ENCODE measurements at places on chromosomes 7 and 10.

DNA sequence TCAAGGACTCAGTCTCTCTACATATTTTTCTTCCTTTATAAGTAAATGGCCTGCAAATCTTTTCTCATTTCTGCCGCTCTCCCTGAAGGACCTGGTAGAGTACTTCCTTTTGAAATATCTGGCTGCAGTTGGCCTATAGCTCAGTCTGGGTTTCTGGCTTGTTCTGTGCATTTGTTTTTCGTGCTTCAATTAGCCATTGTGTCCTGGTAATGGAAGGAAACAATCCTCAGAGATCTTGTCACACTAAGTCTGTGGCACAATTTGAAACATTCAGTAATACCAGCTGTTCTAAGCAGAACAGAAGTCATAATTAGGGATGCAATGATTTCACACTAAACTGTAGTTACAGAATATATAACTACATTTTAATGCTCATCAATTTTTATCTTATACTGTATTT is 545.0 kb downstream of the NRG3 start:
- no peak overlapping the region for H3K4me3 ChIP-seq
- no peaks in the 10 kb centered on the region for H3K4me1 ChIP-seq
- H3K27ac ChIP-seq, result no peak overlapping the region
- no peaks in the 10 kb centered on the region for H3K27me3 ChIP-seq

DNA sequence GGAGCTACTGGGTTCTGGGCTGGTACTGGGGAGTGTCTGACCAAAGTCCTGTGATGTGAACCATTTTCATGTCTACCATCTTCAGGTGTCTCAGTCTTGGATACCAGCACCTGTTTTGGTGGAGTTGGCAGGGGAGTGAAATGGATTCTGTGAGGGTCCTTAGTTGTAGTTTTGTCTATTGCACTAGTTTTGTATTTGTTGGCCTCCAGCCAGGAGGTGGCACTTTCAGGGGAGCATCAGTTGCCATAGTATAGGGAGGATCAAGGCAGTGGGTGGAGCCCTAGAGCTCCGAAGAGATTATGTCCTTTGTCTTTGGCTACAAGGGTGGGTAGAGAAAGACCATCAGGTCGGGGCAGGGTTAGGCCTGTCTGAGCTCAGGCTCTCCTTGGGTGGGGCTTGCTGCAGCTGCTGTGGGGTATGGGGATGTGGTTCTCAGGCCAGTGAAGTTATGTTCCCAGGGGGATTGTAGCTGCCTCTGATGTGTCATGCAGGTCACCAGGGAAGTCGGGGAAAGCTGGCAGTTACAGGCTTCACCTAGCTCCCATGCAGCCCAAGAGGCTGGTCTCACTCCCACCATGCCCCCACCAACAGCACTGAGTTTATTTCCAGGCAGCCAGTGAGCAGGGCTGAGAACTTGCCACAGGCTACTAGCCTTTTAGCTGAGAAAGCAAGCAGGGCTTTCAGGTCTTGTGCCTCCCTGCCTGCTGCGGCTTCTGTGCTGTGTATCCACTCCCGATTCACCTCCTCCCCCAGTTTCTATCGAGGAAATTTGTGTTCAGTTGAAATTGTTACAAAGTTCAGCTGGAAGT is 153.1 kb downstream of the ZNF365 start:
- no peaks in the 10 kb centered on the region for H3K4me1 ChIP-seq
- H3K27me3 ChIP-seq, result no peaks in the 10 kb centered on the region
- no peak overlapping the region for H3K4me3 ChIP-seq
- H3K36me3 ChIP-seq, result no peaks in the 10 kb centered on the region

- H3K4me1 ChIP-seq, result no peaks in the 10 kb centered on the region
- no peak overlapping the region for H3K4me3 ChIP-seq
- H3K27ac ChIP-seq, result no peak overlapping the region
- no peak for DNase-seq
These were observed 153.8 kb upstream of the PLXNA4 start for GRCh38 chr7:132730105-132730504.

DNA sequence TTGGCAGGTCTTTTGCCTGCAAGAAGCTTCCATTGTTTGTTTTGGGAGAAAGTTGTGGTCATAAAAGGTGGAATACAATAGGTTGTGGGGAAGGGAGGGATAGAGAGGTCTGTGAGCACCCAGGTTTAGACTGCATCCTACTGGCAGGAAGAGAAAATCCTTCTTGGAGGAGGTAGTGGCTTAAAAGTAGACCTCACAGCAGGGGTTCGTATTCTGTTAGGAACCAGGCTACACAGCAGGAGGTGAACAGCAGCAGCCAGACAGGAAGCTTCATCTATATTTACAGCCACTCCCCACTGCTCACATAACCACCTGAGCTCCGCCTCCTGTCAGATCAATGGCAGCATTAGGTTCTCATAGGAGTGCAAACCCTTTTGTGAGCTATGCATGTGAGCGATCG is 245.3 kb downstream of the NSUN6 start:
- H3K27ac ChIP-seq, result no peak overlapping the region
- H3K4me1 ChIP-seq, result no peaks in the 10 kb centered on the region
- no peaks in the 10 kb centered on the region for H3K36me3 ChIP-seq
- no peaks in the 10 kb centered on the region for H3K27me3 ChIP-seq
- DNase-seq, result no peak
- H3K4me3 ChIP-seq, result no peak overlapping the region

- H3K36me3 ChIP-seq, result no peaks in the 10 kb centered on the region
- H3K27ac ChIP-seq, result no peak overlapping the region
- no peaks in the 10 kb centered on the region for H3K27me3 ChIP-seq
- no peaks in the 10 kb centered on the region for H3K4me1 ChIP-seq
These were observed 98.3 kb downstream of the CDH23 start for GRCh38 chr10:71494980-71495381.

GRCh38 chr7:129493555-129493954 is 8.8 kb upstream of the SMKR1 start:
- H3K27ac ChIP-seq, result no peak overlapping the region
- no peaks in the 10 kb centered on the region for H3K36me3 ChIP-seq

- DNase-seq, result peak; percentile 50
- H3K27me3 ChIP-seq, result peaks cover 21% of the 10 kb centered on the region
- H3K27ac ChIP-seq, result peak within 1 kb of the TSS; percentile 74
- peak within 1 kb of the TSS; percentile 53 for H3K4me3 ChIP-seq
- no peaks in the 10 kb centered on the region for H3K4me1 ChIP-seq
- no peaks in the 10 kb centered on the region for H3K36me3 ChIP-seq
These were observed at the start of gene SFMBT2 for GRCh38 chr10:7410862-7411670. SFMBT2 (minus strand) TSS chr10:7411034; CDS start chr10:7381898, 29,136 bp downstream.

- H3K36me3 ChIP-seq, result no peaks in the 10 kb centered on the region
- DNase-seq, result no peak
- H3K27me3 ChIP-seq, result no peaks in the 10 kb centered on the region
- H3K27ac ChIP-seq, result peak overlapping the region; percentile 92
- H3K4me1 ChIP-seq, result peaks cover 18% of the 10 kb centered on the region
These were observed 672 bp downstream of the GTPBP4 start for GRCh38 chr10:988667-989545.

DNA sequence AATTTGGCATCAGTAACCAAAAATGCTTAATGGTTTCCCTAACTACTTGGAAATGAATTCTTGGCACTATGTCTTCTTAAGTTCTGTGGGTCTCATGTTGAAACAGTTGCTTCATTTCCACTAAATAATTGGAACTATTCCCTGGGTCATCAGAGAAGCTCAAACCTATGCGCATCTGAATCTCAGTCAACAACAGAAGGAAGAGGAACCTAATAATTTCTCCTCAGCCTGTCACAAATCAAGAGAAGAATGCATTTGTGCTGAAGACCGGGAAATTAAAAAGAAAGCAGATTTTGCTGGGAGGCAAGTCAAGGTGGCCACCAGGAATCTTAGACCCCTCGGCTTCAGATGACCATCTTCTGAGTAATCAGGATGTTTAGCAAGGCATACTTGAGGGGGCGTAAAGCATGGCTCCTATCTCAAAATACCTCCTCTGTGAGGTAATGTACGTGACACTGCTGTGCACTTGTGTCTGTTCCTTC is 41.4 kb downstream of the TOMM7 start:
- no peaks in the 10 kb centered on the region for H3K27me3 ChIP-seq
- DNase-seq, result no peak
- H3K36me3 ChIP-seq, result no peaks in the 10 kb centered on the region
- no peak overlapping the region for H3K4me3 ChIP-seq
- no peak overlapping the region for H3K27ac ChIP-seq
- H3K4me1 ChIP-seq, result peaks cover 16% of the 10 kb centered on the region

GRCh38 chr10:58372607-58373441 is 12.4 kb upstream of the TFAM start:
- H3K27ac ChIP-seq, result no peak overlapping the region
- no peaks in the 10 kb centered on the region for H3K27me3 ChIP-seq

- no peaks in the 10 kb centered on the region for H3K4me1 ChIP-seq
- no peaks in the 10 kb centered on the region for H3K36me3 ChIP-seq
- no peak for DNase-seq
- no peak overlapping the region for H3K27ac ChIP-seq
- H3K27me3 ChIP-seq, result no peaks in the 10 kb centered on the region
These were observed 287.2 kb downstream of the HGF start for GRCh38 chr7:81482600-81483186.
